ENCODE measurements at places on chromosomes 2 and 18. TPM values are rescaled to one million over a fixed set of nuclear protein-coding genes. Genes with fewer than 3 reads are reported as not detected.

DNA sequence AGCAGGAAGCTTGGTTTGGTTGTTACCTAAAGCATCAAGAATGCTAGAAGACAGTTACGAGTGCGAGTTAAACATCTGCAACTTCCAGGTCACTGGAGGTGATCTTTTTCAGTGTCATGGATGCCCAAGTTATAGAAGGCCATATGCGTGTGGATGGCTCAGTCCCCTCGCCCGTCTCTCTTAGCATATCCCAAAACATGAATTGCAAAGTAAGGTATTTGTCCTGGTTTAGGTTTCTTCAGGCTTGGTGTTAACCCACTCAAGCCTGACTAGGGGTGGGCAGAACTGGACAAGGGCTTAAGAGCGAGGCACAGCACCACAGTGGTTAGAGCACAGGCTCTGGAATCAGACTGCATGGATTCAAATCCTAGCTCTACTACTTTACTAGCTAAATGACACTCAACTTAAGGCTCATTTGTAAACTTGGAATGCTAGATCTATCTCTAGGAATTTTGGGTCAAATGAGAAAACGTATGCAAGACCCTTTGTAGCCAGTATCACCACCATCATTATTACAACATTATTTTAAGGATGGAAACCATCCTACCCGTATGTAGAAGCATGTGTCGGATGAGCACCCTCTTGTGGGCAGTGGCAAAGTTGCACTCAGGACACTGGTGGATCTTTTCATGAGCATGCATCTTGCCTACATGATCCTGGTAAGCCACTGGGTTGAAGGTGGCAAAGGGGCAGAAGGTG, 11.2 kb downstream of the ZNF142 start:
- DNase-seq = no peak

DNA sequence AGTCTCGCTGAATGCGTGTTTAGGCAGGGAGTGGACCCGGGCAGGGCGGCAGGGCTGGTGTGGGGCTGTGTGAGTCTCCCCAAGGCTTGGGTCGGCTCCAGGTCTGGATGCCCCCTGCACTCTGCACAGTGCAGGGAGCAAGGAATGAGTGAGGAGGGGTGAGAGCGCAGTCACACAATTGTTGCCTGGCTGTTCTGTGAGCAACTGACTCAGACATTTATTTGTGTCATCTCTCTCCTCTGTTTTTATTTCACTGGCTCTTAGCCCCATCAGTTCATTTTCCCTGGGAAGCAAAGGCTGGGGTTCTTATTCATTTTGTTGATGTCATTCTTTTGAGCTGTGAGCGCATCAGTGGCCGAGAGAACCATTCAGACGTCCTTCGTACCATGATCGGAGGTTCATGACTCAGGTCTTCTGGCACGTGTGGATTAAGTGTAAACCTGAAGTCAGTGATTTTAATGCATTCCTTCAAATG, 61.1 kb downstream of the GATA6 start:
- DNase-seq = no peak

DNA sequence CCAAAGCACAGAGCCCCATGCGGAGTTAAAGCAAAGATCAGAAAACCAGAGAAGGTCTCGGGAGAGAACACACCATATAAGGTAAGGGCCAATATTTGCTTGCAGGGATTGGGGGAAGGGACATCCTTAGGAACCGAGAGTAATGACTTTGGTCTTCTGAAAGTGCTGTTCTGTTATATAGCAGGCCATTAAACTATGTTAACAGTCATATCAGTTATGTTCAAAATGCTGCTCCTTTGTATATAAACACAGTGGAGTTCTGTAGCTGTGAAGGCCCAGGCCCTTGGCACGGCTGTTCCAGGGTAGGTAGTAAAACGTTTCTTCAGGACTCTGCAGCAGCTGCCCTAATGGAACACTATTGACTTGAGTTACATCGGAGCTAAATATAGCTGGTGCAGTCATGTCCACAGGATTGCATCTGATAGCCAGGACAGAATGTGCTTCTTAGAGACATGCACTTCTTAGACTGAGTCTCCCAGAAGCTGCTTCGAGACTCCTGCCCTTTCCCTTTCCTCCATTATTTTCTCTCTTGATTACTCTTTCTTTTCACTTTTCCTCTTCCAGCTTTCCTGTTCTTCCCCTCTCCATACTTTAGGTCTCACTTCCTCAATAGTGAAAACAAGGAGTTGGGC, 122.4 kb downstream of the SETBP1 start:
- no peak for DNase-seq

COL4A3 gene
- total RNA-seq = 6.1 TPM

- DNase-seq = no peak
Measured at GRCh38 chr2:11637546-11637945, 32.4 kb downstream of the NTSR2 start.

DNA sequence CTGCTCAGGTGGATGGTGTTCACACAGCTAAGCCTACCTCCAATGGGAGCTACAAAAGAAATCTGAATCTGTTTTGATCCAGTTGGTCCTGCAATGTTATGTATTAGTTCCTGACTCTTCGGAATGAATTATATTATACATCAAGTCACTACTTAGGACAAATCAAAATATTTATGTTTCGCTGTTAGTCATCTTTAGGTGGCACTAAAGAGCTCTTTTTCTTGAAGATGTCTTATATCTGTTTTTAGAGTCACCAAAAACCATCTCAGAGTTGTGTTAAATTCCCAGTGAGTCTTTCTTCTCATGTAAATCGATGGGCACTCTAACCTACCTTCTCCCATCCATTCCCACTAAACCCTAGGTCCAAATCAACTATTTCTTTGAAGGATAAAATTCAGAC, 2.2 kb downstream of the DNER start:
- no peak for DNase-seq

FASTKD2 gene
- 47.4 TPM for total RNA-seq

FAM117B gene
- 1.5 TPM for total RNA-seq

GRCh38 chr18:45689396-45689795, 34.6 kb upstream of the SLC14A1 start:
- DNase-seq = no peak

- no peak for DNase-seq
Measured at GRCh38 chr2:238265605-238266004, 22.8 kb downstream of the PER2 start.

DNA sequence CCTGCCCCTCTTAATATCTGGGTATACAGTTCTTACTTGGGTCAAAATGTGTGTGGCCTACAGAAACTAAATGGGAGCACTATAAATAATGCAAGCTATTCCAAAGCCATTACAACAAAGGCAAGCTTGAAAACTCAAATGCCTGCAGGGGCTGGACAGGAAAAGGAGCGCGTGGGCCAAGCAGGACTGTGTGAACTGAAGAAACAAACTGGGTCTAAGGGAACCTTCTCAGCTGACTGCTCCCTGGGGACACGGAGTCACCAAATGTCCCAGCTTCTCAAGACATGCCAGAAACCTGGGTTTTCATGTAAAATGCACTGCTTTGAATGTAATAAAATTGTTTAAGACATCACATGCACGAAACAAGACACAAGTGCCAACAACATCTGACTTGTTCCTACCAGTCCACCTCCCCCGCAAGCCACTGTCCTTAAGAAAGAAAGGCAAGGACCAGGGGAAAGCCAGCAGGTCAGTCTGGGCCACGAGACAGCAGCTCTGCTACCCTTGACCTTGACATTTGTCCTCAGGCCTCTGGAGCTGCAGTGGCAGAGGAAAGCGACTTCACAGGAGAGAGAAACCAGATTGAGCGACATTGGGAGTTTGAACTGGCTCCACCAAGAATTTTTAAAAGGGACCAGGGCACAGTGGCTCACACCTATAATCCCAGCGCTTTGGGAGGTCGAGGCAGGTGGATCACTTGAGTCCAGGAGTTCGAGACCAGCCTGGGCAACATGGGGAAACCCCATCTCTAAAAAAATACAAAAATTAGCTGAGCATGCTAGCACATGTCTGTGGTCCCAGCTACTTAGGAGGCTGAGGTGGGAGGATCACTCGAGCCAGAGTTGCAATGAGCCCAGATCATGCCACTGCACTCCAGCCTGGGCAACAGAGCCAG, 89.7 kb upstream of the SH3BP4 start:
- peak; percentile 72 for DNase-seq

- DNase-seq = no peak
Measured at GRCh38 chr2:55026202-55026601, 24.0 kb downstream of the RTN4 start.

- DNase-seq = no peak
Measured at GRCh38 chr2:112800881-112801583, 16.7 kb upstream of the IL1A start.

DNA sequence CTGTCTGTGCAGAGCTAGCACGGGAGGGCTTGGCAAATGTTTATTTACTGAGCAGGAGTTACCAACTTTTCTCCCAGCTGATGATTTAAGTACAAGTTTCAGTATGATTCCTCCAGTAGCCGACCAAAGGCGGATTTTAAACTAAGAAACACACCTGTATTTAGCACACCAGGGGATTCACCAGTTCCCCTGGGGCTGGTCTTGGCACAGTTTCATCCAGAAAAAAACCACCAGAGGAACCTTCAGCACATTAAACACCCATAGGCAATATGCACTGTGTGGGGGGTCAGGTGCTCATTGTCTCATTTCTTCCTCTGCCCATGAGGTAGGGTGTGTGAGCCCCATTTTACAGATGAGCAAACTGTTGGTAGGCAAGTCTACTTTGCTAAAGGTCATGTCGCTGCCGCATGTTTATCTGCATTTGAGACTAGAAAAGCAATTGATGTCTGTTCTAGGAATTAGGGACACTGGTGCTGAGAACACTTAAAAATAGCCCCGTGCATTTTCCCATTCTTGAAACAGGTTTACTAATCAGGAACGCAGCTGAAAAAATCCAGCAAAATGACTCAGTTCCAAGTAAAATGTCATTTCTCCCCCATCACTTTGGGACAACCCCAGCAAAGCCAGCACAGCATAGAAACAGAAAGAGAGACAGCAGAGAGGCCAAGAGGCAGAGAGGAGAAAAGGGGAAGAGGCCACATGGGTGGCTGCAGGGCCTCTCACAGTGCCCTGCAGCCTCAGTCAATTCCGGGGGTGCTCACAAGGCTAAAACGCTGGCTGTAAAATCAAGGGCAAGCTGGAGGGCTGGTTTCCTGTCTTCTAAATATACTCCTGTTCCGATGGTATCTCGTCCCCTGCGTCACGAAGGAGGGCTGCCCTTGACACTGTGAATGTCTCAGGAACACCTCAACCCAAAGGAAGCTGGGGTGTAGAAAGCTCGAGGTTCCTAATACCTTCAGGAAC, 166.8 kb upstream of the ID2 start:
- DNase-seq = peak; percentile 69

GRCh38 chr2:134583997-134584520, 134.7 kb downstream of the TMEM163 start:
- no peak for DNase-seq

HDLBP gene
- total RNA-seq = 335 TPM

HAAO gene
- total RNA-seq = 3.5 TPM

- DNase-seq = no peak
Measured at GRCh38 chr18:10702206-10702605, 176.4 kb downstream of the NAPG start.

DNA sequence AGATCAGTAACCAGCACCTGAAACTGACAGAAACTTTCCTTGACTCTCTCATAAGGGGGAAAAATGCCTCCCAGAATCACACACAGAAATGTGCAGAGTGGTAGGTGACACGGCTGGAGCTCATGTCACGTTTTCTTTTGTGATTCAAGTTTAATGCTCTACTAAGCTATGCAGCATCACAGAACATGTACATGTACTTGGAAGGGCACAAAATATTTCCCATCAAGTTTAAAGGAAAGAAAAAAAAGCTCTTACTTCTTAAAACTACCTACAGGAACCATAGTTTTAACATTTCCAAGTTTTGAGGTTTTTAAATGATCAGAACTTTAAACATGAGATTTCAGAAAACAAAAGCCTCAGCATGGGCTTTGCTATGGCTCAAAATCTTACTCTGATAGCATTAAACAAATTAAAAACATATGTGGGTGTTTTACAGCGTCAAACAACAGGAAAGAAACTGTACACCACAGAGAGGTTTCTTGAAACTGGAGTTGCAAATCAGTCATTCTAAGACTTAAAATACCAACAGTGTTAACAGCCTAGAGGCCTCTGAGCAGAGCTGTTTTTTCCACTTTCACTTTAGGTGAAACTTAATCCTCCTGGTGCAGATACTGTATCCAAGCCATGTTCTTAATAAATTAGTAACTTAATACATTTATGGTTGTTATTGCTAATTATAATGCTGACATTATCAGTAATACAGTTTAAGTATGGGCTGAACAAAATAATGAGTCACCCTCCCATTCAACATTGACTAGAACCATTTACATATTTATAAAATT, 30.1 kb downstream of the MBP start:
- no peak for DNase-seq

DNA sequence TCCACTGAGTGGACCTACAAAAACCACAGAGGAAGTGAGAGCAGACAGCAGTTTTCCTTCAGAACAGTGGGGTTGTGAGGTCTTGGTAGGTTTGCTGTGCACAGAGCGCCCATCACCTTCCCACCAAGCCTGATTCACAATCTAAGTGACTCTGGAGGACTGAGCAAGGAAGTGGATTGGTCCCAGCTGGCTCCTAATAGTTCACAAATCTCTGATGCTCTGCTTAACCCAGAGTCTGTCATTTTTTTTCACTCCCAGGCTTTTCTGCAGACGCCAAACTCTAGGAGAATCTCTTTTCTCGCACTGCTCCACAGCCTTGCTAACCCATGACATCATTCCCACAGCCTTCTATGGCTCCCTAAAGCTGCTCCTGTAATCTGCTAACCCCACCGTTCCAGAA, 280.4 kb downstream of the C1D start:
- no peak for DNase-seq

COPS7B gene
- 12.3 TPM for total RNA-seq

DNA sequence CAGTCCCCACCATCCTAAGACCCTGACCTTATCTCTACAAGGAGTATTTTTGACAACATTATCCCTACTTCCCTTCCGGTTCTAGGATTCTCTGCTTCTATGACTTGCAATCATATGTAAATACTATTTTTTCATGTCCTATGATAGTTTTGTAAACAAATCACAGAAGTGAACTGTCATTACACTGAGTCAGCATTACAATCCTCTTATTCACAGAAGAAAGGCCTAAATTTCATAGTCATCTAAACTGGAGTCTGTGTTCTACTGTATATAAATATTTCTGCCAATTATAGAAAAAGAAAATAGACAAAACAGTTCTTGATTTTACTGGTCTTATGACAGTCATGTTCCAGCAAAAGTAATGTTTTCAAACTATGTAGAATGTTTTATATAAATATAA, 265.1 kb downstream of the NCKAP5 start:
- DNase-seq = no peak

PARD3B gene
- total RNA-seq = 6.2 TPM

DNA sequence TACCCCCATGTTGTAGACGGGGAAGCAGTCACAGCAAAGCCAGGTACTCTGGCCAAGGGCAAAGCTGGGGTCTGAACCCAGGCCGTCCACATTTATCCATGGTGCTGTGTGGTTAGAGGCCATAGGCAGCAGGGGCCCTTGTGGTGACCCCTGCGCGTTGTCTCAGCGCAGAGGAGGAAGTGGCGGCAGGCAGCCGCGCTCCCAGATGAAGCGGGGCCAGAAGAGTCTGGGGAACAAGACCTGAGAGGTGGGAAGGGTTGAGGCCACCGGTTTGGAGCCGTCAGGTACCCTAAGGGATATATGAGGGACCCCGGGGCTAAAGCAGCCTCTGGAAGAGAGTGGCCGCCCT, 770 bp downstream of the ZNF396 start:
- peak; percentile 13 for DNase-seq

LYPD1 gene
- total RNA-seq = 0.34 TPM

GRCh38 chr2:128413718-128414341, 95.2 kb upstream of the HS6ST1 start:
- no peak for DNase-seq

GRCh38 chr2:107027810-107028209, 141.8 kb upstream of the ST6GAL2 start:
- no peak for DNase-seq

- DNase-seq = peak; percentile 28
Measured at GRCh38 chr18:70015127-70015526, 67.5 kb upstream of the CD226 start.

- no peak for DNase-seq
Measured at GRCh38 chr2:8004250-8004681, 677.6 kb upstream of the ID2 start.

Data from heart left ventricle (tissue), 16 donors.